ENCODE measurements at places on chromosomes 7 and 10.

- DNase-seq = no peak
Measured at GRCh38 chr7:127909424-127910152, 121.6 kb downstream of the LRRC4 start.

GRCh38 chr10:114565066-114565465 is 93.0 kb downstream of the ABLIM1 start:
- no peak for DNase-seq

DNA sequence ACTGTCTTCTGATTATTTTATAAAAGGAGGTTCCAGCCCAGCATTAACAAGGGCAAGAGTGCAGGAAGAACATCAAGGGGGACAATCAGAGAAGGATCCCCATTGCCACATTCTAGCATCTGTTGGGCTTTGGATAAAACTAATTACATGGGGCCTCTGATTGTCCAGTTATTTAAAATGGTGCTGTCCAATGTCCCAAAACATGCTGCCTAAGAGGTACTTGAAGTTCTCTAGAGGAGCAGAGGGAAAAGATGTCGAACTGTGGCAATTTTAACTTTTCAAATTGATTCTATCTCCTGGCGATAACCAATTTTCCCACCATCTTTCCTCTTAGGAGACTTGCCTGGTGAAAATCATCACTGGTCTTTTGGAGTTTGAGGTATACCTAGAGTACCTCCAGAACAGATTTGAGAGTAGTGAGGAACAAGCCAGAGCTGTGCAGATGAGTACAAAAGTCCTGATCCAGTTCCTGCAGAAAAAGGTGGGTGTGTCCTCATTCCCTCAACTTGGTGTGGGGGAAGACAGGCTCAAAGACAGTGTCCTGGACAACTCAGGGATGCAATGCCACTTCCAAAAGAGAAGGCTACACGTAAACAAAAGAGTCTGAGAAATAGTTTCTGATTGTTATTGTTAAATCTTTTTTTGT is 2.3 kb downstream of the IL6 start:
- no peak for DNase-seq

GRCh38 chr10:72013202-72013945 is 49.2 kb downstream of the CHST3 start:
- no peak for DNase-seq

GRCh38 chr10:130455791-130456190 is 319.6 kb downstream of the GLRX3 start:
- DNase-seq = no peak

GRCh38 chr7:94803821-94804220 is 103.6 kb upstream of the PPP1R9A start:
- no peak for DNase-seq

DNA sequence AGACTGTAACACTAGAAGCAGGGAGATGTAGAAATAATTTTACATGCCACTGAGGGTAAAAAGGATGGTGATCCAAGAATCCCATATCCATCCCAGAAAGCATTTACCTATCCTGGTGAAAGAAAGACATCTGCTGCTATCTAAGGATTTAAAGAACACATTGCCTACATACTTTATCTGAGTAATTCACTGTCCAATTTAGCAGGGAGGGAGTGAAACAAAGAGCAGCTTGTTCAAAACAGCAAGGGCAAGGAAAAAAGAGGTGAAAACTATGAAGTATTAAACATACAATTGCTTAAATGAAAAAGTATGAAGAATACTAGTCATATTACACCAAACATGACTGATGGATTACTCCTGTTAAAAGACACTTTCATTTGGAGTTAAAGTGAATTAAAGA is 206.2 kb downstream of the PPP1R9A start:
- no peak for DNase-seq

- no peak for DNase-seq
Measured at GRCh38 chr10:116850058-116850611, 836 bp downstream of the ENO4 start.

DNA sequence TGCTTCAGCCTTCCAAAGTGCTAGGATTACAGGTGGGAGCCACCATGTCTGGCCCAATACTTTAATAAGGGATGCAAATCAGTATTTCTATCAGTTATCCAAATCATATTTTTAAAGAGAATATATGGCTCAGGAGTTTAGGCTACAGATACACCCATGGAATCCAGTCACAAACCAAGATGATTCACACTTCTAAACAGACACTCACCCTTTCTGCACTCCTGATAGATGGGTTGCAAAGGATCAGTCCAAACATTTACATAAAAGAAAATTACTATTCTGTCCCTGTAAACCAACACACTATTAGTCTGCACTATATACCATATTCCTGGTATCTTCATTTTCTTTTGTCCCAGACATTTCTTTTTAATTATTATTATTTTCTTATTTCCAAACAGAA is 2.2 kb downstream of the MORN4 start:
- DNase-seq = no peak

- no peak for DNase-seq
Measured at GRCh38 chr10:49505076-49505475, 33.8 kb downstream of the ERCC6 start.

- no peak for DNase-seq
Measured at GRCh38 chr7:116687801-116688201, 15.8 kb downstream of the MET start.

DNA sequence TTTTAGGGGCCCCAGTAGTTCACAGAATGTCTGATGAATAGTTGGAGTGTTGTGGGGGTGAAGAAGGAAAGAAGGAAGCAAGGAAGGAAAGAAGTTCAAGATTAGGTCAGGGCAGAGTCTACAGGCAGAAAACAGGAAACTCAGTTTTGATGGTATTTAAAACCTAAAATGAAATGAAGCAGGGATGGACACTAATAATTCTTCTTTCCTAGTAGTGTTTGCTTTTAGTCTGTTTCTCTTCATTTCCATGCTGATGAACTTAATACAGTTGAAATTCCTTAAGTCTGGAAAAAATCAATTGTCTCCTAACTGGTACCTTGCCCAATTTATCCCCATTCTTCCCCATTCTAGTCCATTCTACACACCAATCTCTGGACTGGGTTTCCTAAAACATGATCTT is 59.0 kb upstream of the GSAP start:
- DNase-seq = no peak

GRCh38 chr10:96752375-96752774 is 32.1 kb upstream of the PIK3AP1 start:
- no peak for DNase-seq

DNA sequence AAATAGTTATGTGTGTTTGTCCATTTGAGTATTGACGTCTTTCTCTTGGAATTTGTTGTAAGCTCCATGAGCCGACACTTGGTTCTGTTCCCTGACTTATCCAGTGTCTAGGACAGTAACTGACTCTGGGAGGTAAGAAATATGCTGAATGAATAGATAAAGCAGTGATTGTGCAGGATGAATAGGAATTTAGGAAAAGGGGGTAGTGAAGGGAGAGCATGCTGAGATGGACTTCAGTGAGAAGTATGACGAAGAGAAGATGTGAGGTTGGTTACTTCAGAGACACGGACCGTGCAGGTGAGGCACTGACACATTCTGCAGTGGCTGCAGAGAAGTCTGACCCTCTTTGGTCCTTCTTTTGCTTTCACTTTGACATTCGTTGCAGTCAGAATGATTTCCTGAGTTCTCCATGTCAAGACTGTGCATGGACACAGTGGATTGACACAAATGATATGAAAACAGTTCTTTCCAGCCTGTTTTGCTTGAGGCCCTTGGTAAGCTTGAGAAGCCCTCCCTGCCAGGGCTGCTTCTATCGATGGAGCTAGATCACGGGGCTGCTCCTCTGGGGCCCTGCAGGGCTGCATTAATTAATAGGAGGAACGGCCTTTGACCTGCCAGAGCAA is 261.5 kb upstream of the SORCS1 start:
- DNase-seq = no peak

DNA sequence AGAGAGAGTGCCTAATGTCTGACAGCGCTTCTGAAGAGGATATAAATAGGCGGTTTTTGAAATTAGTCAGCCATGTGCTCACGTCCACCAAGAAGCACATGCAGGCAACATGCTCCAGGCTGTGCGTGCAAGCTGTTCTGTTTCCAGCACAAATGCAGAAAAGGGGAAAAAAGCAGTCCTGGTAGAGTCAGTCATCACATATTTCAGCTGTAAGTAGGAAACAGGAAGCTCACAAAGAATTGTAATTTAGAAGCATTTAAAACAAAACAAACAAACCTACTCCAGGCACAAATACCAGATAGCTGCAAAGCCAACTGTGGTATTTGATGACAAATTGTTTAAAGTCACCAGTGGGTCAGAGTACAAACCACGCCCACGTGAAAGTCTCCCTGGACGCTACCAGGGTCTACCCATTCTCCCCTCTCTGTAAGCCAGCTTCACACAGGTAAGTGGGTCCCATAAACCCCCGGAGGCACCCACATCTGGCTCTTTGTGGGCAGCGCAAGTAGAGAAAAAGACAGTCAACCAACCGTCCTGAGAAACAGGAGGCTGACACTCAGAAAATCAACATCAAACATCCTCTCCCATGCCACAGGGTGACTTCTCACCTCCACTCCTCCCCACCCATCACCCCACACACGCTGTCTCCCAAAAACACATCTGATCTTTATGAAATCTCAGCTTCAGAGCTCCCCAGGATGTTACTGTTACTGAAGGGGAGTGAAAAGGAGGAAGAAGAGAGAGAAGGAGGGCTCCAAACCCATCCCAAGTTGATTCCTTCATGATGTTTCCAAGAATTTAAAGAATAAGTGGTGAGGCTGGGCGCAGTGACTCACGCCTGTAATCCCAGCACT is 186.4 kb downstream of the FAM107B start:
- no peak for DNase-seq

DNA sequence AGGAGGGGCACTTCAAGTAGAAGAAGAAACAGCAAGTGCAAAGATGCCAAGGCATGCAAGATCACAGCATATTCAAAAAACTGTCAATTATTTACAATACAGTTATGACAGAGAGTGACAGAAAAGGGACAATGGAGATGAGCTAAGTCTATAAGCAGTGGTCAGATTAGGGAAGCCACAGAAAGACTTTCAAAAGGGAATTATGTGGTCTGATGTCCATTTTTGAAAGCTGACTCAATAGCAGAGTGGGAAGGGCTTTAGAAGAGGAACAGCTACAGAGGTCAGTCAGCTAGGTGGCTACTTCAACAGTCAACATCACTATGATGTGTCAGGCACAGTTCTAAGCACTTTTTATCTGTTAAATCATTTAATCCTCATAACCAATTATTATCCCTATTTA is 45.2 kb upstream of the SPOCK2 start:
- no peak for DNase-seq

DNA sequence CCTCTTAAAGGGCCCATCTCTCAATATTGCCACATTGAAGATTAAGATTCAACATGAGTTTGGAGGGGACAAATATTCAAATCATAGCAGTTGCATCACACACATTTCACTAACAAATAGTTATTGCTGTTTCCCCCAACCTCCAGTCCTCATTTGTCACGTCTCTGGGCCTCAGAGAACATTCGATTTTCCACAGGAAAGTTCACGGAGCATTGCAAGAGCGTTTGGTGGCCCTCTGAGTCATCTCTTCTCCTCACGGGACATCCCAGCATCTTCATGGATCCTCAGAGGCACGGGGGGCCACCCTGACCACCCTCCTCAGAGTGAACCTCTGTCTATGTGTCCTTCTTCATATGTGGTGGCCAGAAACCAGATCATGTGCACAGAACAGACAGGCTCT is 50.3 kb upstream of the CHST15 start:
- no peak for DNase-seq

DNA sequence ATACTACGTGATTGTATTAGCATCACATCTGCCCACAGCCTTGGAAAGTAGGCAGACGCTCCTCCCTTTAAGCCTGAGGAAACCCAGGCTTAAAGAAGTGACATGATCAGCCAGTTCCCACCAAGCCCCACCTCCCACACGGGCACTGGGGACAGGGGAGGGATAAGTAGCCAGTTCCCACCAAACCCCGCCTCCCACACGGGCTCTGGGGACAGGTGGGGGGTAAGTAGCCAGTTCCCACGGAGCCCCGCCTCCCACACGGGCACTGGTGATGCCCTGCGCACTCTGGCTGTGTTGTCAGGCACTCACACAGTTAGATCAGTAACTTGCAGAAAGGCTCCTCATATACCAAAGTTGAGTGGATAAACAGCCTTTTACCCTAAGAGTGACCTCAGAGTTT is 606.8 kb downstream of the PTPRN2 start:
- no peak for DNase-seq

DNA sequence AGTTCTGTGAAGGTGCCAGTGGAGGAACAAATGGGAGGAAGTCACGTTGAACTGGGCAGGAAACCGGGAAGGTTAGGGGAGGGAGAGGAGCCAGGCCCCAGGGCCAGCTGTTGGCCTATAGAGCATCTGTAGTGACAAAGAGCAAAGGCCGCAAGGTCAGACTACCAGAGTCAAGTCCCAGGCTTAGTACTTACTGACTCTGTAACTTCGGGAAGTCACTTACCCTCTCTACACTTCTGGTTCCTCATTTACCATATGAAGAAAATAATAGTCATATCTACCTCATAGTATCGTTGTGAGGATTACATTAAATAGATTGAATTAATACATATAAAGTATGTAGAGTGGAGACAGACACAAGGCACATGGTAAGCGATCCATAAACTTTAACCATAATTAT is 101.8 kb upstream of the FZD1 start:
- no peak for DNase-seq

- no peak for DNase-seq
Measured at GRCh38 chr10:122838880-122839279, 6.8 kb downstream of the CUZD1 start.

DNA sequence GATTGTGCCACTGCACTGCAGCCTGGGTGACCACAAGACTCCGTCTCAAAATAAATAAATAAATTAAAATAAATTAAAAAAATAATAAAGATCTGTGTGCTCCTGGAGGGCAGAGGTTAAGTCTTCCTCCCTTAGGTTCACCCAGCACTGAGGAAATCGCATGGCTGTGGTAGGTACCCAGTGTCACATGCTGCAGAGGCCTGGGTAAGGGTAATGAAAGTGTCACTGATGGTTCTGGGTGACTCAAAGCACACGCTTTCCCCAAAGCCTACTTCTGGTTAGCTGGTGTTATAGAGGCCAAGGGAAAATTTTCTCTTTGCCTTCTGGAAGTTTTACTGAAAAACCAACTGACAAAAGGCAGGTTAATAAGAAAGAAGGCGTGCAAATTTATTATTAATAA is 88.8 kb upstream of the ITGB1 start:
- DNase-seq = no peak

DNA sequence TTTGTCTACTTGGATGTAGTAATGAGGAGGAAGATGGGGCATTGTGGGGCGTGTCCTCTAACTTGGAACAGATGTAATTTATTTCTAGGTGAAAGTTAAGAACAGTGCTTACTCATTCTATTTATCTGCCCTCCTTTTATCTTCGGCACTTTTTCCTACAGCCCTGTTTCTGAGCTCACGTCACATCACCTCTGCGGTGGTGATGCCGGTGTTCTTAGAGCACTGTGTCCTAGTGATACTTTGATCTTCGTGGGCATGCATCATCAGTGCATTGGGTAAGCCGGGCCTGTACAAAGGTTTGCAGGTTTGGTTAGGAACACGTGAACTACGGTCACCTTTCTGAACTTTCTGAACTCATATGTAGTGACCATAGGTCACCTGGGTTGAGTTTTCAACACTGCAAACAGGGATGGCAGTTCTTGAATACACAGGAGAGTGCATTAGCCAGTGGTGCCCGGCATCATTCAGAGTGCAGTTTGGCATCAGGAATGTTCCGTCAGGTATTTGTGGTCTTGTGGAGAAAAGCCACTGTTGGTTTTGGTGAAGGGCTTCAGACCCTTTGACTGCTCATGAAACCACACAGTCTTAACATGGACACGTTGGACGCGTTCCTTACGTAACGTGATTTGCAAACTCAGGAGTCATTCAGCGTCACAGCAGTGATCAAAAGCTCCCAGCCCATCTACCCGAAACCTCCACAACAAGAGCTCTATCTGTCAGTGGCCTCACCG is 5.6 kb downstream of the POR start:
- DNase-seq = no peak

GRCh38 chr7:46198701-46199100 is 277.6 kb upstream of the IGFBP3 start:
- no peak for DNase-seq
